Activated CD8-positive, alpha-beta T cell treated with anti-CD3 and anti-CD28 coated beads, Interleukin-2, amount 10 ng/mL, durations not matched to agents 7 days and 5 days (primary cell): ENCODE measurements at places on chromosomes 6 and 20.

GRCh38 chr6:9044426-9044825 lies 609.1 kb upstream of the SLC35B3 start:
- DNase-seq: no peak

GRCh38 chr20:48019496-48019895 lies 234.2 kb upstream of the SULF2 start:
- DNase-seq: no peak

GRCh38 chr6:5726976-5727718 lies 279.6 kb downstream of the NRN1 start:
- no peak for DNase-seq

GRCh38 chr6:89221971-89222711 lies 5.0 kb upstream of the GABRR1 start:
- no peak for DNase-seq

DNA sequence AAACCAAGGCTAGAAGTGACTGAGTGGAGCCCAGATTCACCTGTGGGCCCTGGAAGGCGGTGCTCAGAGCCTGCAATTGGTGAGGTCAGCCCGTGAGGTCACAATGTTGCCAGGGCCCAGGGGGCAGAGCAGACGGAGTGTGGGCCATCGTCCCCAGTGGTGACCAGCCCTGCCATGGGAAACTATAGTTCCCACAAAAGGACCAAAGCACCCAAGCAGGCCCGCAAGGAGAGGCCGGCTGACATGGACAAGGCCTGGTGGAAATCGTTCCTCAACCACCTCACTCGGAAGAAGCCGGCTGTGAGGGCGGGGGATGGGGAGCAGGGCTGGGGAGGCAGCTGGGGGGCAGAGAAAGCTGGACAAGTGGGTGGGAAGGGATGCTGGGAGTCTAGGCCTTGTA lies at the start of gene C20orf144:
C20orf144 (plus strand) TSS at position 156 of the 400 bp plus-strand sequence; CDS start at position 175, 19 bp downstream.
- no peak for DNase-seq
